ENCODE measurements at places on chromosomes 1 and 21.

- no peak for DNase-seq
These were observed 160.7 kb downstream of the SLC45A1 start for GRCh38 chr1:8478566-8478965.

- DNase-seq, result no peak
These were observed 125.1 kb upstream of the DUSP10 start for GRCh38 chr1:221867003-221867402.

DNA sequence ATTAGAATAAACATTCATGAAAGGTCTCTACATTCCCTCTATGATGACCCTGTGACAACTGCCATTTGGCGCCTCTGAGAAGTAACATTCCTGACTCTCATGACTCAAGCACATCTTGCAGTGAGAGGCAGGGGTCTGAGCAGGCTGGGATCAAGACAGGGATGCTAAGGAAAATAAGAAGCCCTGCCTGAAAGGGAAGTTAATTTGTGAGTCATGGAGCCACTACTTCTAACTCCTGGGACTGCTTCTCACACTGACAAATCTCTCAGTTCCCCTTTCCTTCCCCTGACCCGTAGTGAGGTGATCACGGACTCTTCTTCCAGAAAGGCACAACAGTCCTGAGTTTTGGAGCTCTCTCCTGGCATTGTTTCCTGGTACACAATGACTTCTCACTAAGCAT is 231.9 kb downstream of the TNR start:
- DNase-seq, result no peak

DNA sequence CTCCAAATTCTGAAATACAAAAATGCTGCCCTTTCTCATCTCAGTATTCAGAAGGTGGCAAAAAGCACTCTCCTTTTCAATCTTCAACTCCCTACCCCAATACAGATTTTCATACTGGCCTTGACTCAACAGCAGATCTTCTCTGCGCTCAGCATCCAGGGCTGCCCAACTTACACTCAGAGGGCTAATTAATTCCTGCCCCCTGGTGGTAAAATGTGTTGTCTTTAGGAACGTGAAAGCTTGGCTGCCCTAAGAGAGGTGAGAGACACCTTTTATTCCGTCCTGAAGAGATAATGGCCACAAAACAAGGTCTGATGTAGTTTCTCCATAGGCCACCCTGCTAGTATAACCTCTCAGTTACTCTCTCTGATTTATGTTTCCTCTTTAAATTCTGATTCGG is 25.0 kb downstream of the KRTAP24-1 start:
- no peak for DNase-seq

- DNase-seq, result no peak
These were observed 55.3 kb upstream of the MUTYH start for GRCh38 chr1:45395582-45395981.

DNA sequence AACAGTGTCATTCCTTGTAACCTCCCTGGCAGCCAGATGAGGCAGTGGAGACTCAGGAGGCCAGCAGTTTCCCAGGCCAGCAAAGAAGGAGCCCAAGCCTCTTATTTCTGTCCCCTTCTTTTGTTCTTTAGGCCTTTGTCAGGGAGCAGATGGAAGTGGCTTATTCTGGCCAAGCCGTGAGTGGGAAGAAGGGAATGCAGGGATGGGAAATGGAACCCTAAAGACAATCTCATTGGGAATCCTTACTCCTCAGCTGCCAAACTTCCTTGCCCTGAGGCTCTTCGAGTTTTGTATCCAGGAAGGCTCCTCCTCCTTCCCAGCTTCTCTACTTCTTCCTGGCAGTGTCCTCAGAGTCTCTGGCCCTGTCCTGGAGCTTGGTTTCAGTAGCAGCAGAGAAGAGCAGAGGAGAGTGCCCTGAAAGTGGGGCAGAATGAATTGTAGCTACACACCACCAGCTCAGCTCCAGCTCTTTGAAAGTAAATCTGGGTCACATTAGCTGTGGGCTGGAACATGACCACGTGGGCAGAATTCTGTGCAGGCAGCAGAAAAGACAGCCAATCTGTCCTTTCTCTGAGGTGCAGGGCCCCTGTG is 63.9 kb downstream of the NDUFS5 start:
- no peak for DNase-seq

DNA sequence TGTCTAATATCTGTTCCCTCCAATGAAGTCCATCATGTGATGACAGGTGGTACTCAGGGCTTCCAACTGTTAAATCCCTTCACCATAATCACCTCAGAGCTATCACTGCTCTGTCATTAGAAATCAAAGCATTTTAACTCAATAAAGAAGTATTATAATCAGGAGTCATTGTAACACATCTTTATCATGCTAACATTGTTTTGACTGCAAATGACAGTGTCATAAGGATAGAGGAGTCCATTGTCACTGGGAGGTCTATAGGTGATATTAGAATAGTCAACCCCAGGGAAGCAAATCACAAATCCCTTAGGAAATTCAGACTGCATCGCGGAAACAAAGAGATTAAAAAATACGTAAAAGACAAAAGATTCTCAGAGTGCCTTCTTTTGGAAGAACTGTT is 30.8 kb downstream of the LRRC53 start:
- DNase-seq, result no peak

All from CD8-positive, alpha-beta memory T cell (primary cell).